ENCODE measurements at places on chromosomes 5 and 9.

GRCh38 chr5:148976569-148977381, 86.1 kb downstream of the SH3TC2 start:
- no peak for DNase-seq

DNA sequence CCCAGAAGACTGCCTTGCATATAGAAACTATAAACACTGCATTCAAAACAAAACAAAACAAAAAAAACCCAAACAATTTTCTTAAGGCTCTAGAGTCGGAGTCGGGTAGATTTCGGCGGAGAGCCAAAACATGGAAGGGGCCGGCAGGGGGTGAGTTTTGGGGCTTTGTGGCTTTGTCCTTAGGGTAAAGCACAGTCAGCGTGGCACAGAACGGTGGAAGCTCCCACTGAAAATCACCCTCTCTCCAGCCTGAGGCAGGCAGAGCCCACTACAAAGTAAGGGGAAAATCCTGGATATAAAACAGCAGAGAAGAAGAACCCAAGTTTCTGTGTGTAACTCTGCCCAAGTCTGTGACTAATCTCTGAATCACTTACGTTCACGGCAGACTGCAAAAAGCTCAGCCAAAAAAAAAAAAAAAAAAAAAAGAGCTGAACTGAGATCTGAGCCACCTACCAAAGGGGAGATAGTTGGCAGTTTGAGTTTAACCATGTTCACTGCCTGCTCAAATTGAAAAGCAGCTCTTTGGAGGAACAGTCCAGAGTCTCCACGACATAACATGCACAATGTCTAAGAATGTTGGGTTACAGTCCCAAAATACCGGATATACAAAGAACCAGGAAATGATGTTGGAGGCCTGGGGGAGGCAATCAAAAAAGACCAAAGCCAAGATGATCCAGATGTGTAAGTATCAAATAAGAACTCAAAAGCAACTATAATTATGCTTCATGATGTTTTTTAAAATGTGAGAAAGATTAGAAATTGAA, 26.6 kb upstream of the OR2K2 start:
- peak; percentile 81 for DNase-seq

- peak; percentile 54 for DNase-seq
Measured at GRCh38 chr9:95644377-95644776, 127.6 kb upstream of the PTCH1 start.

- DNase-seq = no peak
Measured at GRCh38 chr9:97578846-97579245, 54.3 kb downstream of the TSTD2 start.

DNA sequence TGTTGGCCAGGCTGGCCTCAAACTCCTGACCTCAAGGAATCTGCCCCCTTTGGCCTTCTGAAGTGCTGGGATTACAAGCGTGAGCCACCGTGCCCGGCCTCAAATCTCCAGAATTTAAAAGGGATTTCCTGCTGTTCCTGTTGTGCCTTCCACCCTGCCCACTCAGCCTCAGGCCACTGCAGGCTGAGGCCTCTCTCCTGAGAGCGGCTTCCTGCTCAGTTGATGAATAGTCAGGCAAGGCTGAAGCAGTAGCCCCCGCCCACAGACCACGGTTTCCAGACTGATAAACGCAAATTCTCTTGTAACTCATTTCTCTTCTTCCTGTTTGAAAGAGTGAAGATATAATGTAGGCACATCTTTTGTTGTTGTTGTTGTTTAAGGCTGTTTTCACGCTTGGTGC, 127.0 kb upstream of the PLCXD3 start:
- no peak for DNase-seq

DNA sequence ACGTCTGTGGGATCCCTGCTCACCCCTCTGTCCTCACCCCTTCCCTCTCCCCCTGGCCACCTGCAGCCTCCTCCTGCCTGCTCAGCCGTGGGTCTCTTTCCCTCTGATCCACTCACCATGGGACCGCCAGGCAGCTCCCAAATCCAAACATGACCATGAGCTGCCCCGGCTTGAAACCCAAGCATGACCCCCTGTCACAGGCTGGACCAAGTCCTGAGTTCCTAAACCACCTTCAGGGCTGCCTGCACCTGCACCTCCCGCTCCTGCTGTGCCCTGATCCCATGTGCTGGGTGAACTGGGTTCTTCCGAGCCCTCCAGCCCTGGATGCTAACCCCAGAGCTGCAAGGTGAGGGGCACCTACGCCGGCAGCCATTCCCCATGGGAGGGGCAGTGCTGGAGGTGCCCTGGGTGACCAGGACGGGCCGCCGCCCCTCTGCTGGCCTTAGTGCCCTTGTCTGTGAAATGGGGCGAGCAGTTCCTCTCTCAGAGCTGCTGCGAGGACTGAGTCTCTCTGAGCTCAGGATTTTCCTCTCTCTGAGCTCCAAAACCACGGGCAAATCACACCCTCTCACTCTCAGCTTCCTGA, 149.6 kb downstream of the GAPVD1 start:
- no peak for DNase-seq

- DNase-seq = peak; percentile 94
Measured at GRCh38 chr5:41527201-41527779, 16.9 kb upstream of the PLCXD3 start.

- no peak for DNase-seq
Measured at GRCh38 chr5:41629897-41630296, 119.5 kb upstream of the PLCXD3 start.

DNA sequence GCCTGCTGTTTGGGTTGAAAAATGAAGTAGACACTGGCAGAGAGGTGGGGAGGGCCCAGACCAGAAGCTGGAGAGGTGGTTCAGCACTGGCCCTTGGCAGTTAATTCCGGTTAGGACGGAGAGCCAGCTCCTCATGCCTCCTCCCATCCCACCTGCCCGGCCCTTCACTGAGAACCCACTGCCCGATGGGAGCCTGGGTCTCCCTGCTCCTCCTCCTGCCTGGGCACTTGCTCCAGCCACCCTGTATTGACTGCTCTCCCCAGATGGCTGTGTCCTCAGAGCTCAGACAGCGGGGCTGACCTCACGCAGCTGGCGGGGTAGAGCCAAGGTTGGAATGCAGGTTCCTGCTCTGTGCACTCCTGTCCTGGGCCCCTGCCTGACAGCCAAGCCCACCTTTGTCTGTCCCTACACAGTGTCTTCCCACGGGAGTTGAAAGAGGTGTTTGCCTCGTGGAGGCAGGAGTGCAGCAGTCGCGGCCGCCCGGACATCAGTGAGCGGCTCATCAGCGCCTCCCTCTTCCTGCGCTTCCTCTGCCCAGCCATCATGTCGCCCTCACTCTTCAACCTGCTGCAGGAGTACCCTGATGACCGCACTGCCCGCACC, 114.7 kb downstream of the DAB2IP start:
- no peak for DNase-seq

DNA sequence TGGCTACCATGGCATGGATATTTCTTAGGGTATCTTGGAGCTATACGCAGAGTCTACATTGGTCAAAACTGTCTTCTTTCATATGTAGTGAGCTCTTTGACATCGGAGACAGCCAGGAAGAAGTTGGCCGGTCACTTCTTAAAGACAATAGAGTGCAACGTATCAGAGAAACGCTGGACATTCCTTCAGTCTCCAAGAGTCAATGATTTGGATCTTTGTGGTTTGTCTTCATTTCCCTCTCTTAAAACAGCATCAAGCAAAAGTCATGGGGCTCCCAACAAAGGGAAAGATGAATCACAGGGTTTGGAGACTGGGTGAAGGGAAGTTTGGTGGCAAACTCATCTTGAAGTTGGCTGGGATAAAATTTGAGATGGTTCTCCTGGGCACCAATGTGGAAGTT, 320.1 kb downstream of the AGTPBP1 start:
- peak; percentile 7 for DNase-seq

- DNase-seq = peak; percentile 36
Measured at GRCh38 chr5:14406554-14406849, 175.1 kb upstream of the OTULINL start.

DNA sequence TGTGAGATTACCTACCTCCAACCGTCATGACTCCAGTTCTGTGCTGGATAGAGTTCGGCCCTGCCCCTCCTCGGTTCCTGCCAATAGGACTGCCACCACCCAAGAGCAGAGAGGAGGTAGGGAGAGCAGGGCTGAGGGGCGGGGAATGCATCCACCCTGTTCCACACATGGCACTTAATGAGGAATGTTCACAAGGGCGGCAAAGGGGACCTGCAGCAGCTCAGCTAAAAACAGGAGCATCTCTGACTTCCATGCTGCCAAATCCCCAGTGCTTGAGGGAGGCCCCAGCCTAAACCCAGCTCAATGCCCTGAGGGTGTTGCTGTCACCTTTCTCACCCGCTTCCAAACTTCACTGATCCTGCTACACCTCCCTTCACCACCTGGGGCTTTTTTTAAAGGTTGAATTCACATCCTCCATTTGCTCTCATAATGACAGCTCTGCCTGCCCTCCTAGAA, 7.8 kb upstream of the DELE1 start:
- no peak for DNase-seq

GRCh38 chr9:82132024-82132423, 143.5 kb downstream of the SPATA31D1 start:
- no peak for DNase-seq

DNA sequence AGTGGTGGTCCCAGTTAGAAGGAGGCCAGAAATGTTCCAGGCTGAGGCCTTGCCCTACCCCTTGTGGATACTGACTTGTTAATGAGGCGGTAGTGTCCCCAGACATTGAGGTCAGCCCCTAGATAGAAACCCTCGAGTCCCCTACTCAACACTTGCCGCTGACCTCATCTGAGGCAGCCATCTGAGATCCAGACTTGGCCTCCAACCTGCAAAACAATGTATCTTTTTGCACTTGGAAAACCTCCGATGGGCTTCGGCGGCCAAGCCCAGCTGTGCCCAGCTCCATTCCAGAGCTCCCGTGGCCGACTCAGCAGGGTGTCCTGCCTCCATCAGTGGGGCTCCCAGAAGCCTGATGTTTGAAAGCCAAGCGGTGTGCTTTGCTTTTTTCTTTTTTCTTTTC, 122.1 kb downstream of the WNK2 start:
- no peak for DNase-seq

DNA sequence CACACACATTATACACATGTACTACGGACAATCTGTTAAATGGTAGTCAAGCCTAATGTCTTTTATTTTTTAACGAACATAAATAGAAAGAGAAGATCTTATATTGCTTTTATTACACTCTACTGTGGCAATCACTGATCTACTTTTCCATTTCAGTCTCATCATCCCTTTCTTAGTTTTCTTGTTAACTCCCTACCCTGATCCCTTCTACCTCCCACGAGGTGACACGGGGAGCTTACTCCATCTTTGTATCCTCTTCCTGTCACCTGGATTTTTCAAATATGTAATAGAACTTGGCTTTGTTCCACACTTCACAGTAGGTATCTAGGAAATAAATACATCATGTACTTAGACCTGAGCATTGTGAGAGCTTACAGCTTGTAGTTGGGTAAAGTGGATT, 211.0 kb downstream of the PIK3R1 start:
- no peak for DNase-seq

- no peak for DNase-seq
Measured at GRCh38 chr9:136597141-136597885, 51.5 kb upstream of the NOTCH1 start.

DNA sequence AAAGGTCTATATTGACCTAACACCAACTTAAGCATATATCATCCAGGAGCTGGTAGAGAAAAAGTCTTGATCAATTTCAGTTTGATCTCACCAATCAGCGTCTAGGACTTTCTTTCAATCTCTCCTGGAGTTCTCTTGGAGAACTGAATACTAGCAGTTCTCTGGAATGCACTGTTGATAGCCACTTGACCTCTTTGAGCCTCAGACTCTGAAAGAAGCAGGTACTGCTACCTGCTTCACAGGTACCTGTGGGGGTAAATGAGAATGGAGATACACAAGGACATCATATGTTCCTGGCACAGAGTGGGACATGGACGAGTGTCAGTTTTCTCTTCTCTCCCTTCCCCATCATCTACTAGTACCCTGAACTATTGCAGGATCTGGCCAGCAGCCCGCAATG, 16.0 kb downstream of the CMYA5 start:
- no peak for DNase-seq

- DNase-seq = no peak
Measured at GRCh38 chr5:139696167-139696893, 48.2 kb downstream of the CXXC5 start.

DNA sequence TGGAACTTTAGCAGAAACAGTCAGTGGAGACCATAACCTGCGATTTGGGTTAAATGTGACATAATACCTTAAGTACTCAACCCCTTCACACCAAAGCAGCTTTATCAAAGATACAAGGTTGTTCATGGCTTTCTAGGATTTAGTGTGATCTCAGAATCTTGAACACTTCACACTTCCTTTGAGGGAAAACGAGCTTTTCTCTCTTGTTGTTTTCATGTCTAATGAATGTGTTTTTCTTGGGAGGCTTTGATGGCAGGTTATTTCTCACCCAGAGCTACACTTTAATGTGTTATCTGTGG, 437.0 kb downstream of the TMEM232 start:
- no peak for DNase-seq

- DNase-seq = no peak
Measured at GRCh38 chr5:33270671-33271070, 170.1 kb upstream of the TARS1 start.

DNA sequence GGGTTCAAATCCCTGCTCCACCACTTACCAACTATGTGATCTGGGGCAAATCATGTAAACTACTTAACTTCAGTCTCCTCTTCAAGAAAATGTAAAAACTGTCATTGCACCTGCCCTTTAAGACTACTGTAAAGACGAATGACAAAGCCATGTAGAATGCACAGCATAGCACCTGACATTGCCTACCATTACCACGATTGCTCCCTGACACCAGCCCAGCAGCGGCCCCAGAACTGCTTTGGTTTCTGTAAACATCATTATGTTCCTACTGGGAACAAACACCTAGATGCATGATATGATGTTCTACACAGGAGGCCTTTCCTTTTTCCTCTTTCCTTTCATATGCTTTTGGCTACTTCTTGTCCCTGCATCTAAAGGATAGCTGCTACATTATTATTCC, 23.1 kb upstream of the PLPP6 start:
- no peak for DNase-seq

DNA sequence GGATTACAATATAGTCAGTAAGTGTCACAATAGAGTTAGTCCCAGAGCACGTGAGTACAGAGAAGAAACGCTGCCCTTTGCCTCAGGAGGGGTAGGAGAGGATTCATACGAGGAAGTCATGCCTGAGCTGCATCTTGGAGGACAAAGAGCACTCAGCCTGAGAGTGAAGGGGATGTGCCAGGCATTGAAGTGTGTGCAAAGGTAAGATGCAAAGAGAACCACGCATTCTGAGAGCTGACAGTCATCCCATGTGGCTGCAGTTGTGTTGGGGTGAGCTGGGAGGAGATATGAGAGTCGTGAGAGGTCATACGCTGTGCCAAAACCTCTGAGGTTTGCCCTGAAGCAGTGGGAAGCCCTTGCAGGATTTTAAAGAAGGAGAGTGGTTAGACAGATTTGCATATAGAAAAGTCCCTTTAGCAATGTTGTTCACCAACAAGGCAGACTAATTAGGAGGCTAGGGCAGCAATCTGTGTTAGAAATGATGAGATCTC, 97.5 kb downstream of the PIP5K1B start:
- DNase-seq = no peak

GRCh38 chr5:123809594-123810221, 297.7 kb downstream of the CSNK1G3 start:
- DNase-seq = no peak
